ENCODE measurements at places on chromosomes 3 and 15. TPM values are rescaled to one million over a fixed set of nuclear protein-coding genes. Genes with fewer than 3 reads are reported as not detected.

CD47 gene
- 37.7 TPM for total RNA-seq

DNA sequence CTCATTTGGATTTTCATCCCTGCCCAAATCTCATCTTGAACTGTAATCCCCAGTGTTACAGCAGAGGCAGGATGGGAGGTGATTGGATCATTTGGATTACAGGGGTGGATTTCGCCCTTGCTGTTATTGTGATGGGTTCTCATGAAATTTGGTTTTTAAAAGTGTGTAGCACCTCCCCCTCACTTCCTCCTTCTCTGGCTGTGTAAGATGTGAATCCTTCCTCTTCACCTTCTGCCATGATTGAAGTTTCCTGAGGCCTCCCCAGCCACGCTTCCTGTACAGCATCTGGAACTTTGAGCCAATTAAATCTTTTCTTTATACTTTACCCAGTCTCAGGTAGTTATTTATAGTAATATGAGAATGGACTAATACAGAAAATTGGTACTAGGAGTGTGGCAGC, 316.8 kb downstream of the PLCL2 start:
- DNase-seq, result no peak

DNA sequence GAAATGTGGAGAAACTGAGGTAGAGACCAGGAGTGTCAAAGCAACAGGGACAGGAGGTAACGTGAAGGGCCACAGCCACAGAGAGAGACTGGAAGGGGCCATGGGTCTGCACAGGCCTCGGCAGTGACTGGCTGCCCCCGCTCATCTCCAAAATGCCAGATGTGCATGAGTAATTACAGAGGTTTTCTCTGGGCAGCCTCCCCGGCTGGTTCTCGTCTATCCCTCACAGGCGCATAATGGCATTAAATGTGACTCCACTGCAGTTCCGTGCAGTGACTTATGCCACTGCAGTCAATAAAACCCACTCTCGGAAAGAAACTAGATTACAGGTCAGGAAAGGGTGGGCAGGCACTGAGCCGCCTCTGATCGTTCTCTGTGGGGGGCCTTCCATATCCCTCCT, 74.7 kb downstream of the WDR76 start:
- DNase-seq, result no peak

SUCNR1 gene
- 0.12 TPM for total RNA-seq

CRABP1 gene
- total RNA-seq, result not detected

DNA sequence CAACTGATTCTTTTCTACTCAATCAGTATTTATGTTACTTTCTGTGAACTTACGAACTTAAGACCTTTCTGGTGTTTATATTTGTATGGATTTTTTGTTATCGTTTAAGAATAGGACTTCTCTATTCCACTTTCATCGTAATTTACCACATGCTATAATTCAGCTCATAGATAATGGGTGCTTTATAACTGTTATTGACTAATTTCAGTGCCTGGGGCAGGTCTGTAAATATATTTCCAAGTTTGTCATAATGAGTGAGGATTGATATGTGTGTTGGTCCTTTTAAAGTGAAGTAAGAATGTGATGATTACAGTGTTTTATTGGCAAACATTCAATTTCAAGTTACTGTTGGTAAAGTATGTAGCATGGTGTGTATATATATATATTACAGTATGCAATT, 1.8 kb upstream of the NAALADL2 start:
- DNase-seq, result no peak

CA12 gene
- 0.74 TPM for total RNA-seq

CCR8 gene
- not detected for total RNA-seq

SCAANT1 gene
- total RNA-seq, result not detected

GRCh38 chr3:136546720-136547119, 205.5 kb downstream of the STAG1 start:
- DNase-seq, result no peak

DNA sequence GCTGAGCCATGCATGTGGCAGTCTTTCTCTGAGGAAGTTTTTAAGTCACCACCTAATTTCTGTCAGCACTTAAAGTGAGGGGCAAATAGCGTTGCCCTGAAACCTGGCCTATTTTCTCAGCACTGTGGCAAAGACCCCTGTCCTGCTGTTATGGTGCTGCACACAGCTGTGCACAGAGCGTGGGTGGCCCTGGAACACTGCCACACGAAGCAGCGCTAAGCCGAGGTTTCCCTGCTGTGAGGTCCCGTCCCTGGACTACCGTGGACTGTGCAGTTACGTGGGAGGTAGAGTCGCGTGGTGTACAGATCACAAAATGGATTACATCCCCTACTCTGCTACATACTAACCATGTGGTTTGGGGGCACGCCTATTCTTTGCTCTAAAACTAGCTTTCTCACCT, 101.6 kb upstream of the NR2E3 start:
- DNase-seq, result peak; percentile 55

GRCh38 chr3:49666592-49666991, 7.6 kb upstream of the APEH start:
- no peak for DNase-seq

DNA sequence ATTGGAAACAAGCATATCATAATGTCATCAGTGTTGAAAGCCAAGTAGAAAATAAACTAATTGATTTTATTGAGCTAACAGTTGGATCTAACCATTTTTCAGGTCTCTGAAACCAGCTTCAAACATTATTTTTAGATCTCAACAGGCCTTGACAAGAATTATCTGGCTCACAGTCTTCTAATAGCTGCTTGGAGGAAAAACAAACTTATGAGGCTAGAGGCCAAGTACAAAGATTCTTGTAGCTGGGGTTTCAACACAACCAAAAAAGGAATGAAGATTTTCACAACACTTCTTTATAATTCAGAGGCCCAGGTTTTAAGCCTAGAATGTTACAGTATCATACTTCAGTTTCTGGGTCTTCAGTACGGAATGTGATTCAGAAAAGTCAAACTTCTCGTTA, 3.7 kb downstream of the SETMAR start:
- DNase-seq, result no peak

NR2F2 gene
- total RNA-seq, result 18.0 TPM

GRCh38 chr3:138084196-138084595, 31.2 kb downstream of the DZIP1L start:
- DNase-seq, result no peak

DNA sequence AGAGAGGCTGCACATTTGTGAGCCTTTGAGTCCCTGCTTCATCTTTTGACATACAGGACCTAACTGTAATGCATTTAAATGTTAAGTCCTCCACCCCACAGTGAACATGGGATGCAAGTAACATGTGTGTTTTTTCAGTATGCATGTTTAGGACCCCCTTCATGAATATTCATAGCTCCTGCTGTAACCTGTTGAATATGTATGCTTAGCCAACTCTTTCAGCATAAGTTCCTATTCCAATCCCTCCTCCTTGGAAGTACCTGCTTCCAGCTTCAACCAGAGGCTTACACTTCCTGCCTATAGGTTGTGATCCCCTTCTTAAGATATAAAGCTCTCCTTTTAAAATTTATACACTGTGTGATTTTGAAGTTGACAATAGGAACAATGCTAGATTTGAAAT, 36.9 kb upstream of the GNB4 start:
- DNase-seq, result no peak

C15orf39 gene
- total RNA-seq, result 14.8 TPM

SLC12A1 gene
- total RNA-seq, result not detected

- DNase-seq, result no peak
These were observed 1126.0 kb downstream of the ROBO2 start for GRCh38 chr3:78165876-78166275.

CORO2B gene
- 5.9 TPM for total RNA-seq

- no peak for DNase-seq
These were observed 67.8 kb upstream of the FSIP1 start for GRCh38 chr15:39850436-39850835.

- DNase-seq, result no peak
These were observed 749 bp downstream of the SRGAP3 start for GRCh38 chr3:9248522-9249271.

DNA sequence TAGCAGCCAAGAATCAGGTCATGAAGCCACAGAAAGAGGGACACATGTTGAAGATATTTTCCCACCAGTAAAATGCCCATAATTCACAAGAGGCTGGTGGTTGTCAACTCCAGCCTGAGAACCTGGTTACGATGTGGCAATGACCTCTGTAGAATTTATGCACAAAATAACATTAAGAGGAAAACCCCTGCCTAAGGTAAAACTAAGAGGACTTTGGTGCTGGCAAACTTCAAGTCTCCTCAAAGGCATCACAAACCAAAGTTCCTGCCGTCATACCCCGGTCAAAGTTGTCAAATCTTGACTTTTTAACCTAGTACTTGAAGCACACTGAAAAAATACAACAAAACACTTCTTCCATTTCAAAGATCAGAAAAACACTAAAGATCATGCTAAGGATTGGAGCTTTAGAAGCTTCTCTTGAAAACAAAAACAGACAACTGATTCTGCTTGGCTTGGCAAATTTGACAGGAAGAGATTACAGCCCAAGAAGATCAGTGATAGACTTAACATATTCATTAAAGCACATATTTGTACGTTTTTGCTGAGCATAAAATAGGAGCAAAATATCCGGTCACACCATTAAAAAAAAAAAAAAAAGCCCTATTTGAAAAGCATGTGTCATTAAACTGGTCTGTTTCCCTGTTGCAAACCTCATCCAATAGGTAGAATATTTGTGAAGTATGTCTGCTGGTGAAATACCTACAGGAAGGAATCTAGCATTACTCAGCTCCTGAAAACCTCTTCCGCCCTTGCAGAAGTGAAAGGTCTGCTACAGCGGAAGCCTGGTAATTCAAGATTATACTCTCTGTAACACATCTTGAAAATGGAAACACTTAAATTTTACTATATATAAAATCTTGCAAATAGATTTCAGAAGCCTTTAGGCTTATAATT, 22.8 kb downstream of the EIF4E3 start:
- DNase-seq, result no peak

DNA sequence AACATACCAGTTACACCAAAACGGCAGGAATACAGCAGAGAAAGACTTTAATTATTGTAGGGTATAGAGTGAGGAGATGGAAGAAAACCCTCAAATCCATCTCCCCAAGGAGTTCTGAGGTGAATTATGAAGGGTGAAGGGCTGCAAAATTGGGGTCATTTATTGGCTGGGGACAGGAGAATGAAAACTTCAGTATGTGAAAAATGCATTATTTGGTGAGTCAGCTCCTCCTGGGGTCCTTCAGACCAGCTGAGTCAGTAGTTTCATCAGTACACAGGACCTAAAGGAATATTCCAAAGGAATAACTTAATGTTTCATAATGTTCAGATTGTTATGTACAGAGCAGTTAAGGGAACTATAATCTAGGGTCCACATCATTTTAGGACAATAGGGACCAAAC, 566.0 kb downstream of the GBE1 start:
- no peak for DNase-seq

- DNase-seq, result no peak
These were observed 28.1 kb upstream of the LHFPL4 start for GRCh38 chr3:9581742-9582141.

- DNase-seq, result no peak
These were observed 101.2 kb downstream of the PLCH1 start for GRCh38 chr3:155643581-155644165.

DNA sequence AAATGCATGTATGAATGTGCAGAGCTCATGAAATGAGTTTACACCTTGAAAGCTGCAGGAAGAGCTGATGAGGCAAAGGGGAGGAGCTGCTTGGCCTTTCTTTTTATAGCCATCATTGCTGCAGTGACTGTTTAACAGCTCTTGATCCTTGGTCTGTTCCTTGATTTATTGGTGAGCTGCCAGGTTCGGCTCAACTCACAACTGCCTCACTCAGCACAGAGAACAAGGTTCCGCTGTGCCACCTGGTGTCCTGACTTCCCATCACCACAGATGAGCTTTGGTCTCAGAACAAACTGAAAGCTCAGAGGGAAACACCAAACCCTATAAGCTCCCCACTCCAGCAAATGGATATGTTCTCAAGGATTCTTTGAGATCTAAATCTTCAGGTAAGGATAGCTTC, 626.1 kb downstream of the MAGI1 start:
- peak; percentile 60 for DNase-seq

GRCh38 chr15:39491886-39492490, 88.9 kb upstream of the THBS1 start:
- no peak for DNase-seq

- peak; percentile 57 for DNase-seq
These were observed 76.6 kb upstream of the SNRPN start for GRCh38 chr15:24878153-24878552.

- peak; percentile 42 for DNase-seq
These were observed 3.1 kb upstream of the BHLHE40 start for GRCh38 chr3:4976109-4976508.

B3GALNT1 gene
- 56.3 TPM for total RNA-seq

DNA sequence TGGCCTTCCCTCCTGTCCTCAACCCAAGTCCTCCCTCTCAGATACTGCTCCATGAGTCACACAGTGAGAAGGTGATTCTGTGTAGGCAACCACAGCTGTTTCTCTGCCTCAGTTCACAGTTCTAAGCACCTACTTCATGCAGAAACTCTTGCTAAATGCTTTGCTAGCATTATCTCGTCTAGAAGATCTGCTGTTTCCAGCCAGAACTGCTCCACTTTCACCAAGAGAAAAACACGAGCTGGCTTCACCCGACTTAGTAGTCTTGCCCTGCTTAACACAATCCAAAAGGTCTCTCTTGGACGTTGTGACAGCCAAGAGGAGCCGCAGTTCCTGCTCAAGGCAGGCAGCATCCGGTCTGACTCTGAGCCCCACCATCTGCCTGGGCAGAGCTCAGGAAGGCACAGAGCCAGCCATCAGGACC, 272.1 kb downstream of the UACA start:
- no peak for DNase-seq

DNA sequence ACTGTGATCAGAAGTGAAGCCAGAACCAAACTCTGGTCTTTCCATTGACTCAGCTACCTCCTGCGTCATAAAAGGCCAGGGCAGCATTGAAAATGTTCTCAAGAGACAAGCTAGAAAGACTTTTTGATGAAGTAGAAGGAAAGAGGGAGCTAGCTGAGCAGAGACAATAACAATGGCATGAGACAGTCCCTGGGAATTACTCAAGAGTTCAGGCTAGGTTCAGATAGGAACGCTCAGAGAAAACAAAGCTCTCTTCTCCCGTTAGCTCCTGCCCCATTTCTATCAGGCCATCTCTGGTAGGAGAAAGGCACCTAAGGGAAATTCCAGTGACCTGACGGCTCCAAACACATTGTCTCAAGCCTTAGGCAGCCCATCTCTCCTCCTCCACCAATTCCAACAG, 7.0 kb upstream of the OXTR start:
- DNase-seq, result no peak

PRR23E gene
- not detected for total RNA-seq

DNA sequence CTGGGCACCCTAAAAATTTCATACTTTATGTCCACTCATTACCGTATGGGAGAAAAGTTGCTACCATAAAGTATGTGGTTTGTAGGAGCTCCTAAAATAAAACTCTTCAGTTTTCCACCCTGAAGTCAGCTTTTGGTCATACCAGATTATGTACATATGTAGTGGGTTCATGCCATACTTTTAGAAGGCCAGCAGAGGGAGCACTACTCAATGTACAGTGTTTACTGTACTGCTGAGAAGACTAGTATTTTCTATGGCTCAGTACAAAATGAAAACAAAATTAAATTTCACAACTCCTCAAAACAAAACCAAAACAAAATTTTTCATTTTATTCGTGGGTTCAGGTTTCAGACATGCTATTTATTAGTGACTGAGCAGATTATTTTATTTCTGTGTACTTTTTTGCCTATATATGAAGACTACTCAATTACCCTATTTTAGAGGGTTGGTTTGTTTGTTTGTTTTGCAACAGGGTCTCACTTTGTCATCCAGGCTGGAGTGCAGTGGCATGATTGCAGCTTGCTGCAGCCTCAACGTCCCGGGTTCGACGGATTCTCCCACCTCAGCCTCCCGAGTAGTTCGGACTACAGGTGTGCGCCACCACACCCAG, 24.3 kb downstream of the NXPE3 start:
- no peak for DNase-seq

CHDH gene
- total RNA-seq, result 12.7 TPM

MB21D2 gene
- 1.8 TPM for total RNA-seq
